ENCODE measurements at places on chromosomes 2 and 18.
A peak's percentile ranks its signal among the peaks of the same experiment; 100 is the strongest.

GRCh38 chr2:15092181-15092580, 459.7 kb downstream of the LRATD1 start:
- DNase-seq = peak; percentile 43

GRCh38 chr2:43326101-43326825, 99.9 kb upstream of the ZFP36L2 start:
- DNase-seq = no peak

DNA sequence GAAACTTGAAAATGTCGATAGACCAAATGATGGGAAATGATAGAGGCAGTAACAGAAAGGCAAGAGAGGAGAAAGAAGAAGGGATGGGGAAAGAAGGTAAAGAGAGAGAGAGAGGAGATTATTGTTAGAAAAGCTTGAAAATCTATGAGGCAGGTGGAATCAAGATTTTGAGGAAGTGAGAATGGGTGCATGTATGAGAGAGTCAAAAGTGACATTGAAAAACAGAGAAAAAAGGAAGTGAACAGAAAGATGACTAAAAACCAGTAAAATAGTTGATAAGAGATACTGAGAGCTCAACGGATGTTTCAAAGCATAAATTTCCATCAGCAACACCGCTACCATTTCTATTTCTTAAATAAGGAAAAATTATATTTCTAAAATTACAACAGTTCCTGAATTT, 327.4 kb upstream of the CWC22 start:
- no peak for DNase-seq

DNA sequence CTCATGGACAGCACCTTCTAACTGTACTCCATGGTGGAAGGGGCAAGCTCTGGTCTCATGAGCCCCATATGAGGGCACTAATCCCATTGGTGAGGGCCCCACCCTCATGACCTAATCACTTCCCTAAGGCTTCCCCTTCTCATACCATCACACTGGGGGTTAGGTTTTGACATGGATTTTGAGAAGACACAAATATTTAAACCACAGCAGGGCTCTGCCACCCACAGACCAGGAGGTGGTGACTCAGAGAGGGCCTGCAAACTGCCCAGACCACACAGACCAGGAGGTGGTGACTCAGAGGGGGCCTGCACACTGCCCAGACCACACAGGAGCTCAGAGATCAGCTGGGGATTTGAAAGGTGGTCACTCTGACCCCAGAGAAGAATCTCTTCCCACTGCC, 222.0 kb downstream of the KLHL29 start:
- no peak for DNase-seq

DNA sequence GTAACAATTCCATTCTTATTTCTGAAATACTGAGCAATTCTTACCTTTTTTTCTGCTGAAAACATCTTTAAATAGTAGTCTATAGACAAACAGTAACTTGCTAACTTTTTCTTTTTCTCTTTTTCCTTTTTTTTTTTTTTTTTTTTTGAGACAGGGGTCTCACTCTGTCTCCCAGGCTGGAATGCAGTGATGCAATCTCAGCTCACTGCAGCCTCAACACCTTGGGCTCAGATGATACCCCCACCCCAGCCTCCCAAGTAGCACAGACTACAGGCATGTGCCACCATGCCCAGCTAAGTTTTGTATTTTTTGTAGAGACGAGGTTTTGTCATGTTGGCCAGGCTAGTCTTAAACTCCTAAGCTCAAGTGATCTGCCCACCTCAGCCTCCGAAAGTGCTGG, 42.2 kb downstream of the MFSD6 start:
- no peak for DNase-seq

GRCh38 chr2:16960579-16960978, 294.9 kb upstream of the CYRIA start:
- DNase-seq = no peak

GRCh38 chr2:235527806-235528469, 34.1 kb downstream of the AGAP1 start:
- no peak for DNase-seq

DNA sequence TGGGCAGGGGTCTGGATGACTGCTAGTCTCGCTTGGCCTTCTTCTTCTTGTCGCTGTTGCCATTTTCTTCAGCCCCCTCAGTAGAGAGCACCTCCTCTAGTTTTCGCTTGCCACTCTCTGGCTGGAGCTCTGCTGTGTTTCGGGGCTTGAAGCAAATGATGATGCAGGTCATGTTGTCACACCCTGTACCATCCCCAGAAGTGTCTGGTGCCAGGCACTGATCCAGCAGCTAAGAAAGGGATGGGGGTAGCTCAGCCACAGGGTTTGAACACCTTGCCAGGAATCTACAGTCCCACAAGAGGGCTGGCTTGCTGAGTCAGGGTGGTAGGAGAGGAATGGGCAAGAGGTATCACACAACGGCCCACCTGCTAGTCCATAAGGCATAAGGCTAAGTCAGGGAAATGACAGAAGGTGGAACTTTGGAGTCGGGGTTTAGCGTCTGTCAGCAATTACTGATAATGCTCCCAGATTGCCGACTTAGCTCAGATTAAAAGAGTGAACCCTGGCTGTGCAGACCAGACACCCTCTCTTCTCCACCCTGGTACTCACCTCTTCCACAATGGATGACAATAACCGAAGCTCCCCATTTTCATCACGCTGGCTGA, 1.1 kb upstream of the ZNF513 start:
- no peak for DNase-seq

GRCh38 chr2:23380562-23381065, 4.4 kb upstream of the KLHL29 start:
- DNase-seq = no peak

DNA sequence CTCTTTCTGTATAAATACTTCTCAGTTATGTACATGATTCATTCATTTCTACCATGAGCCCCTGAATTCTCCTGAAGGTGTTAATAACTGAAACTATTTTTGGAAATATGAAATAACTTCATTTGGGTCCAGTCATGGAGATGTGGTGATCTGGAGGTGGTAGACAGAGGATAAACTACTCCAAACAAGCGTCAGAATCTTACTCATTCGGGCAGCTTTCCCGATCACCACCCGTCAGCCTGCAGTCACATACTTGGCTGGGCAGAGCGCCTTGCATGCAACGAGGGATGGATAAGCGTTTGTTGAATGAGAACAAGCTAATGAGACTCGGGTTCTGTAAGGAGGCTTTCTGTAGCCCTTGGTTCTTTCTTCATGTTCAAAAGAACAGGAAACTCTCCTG, 222.7 kb downstream of the CD226 start:
- DNase-seq = no peak

GRCh38 chr2:79235135-79235534, 75.6 kb upstream of the REG3A start:
- no peak for DNase-seq

DNA sequence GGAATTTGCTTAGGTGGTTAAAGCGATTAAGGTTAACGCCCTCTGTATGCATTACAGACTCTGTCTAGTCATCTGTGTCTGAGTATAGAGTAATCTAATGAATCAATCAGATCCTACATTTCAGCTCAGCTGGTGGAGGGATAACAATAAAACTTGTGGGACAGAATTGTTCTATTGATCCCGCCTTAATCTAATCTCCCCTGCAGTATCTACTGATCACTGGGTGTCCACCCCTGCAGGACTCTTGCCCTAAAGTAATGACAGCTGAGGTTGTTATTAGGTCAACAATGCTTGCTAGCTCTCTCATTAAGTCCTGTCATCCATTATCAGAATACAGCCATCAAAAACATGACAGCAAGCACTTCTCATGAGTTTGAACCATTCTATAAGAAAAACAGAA, 462.6 kb upstream of the TMEFF2 start:
- DNase-seq = no peak

DNA sequence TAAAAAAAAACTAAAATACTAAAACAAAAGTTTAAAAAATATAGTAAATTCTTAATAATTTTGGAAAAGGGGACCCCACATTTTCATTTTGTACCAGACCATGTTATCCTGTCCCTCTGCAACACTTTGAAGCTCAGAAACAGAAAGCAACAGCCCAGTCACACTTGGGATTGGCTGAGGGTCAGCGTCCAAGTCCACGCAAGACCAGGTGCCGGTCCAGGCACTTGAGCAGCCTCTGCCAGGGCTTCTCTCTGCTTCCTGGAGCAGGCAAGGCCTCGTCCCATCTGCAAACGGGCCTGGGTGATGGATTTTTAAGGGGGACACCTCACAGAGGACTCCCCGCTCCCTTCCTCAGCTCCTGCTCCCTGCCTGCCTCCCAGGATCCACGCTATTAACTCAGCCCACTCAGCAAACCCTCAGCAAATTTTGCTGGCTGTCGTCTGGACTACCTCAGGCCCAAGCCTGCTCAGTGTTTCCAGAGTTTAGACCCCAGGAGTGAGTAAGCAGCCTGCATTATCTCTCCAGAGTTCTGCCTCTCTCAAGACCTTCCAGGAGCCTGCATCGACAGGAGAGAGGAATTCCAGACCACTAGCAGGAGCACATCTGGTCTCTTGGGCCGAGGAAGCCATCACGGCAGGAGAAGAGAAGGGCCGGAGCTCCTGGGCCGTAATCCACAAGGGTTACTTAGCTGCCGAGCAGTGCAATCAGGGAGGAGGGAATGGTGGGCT, 88.7 kb upstream of the STPG4 start:
- no peak for DNase-seq

DNA sequence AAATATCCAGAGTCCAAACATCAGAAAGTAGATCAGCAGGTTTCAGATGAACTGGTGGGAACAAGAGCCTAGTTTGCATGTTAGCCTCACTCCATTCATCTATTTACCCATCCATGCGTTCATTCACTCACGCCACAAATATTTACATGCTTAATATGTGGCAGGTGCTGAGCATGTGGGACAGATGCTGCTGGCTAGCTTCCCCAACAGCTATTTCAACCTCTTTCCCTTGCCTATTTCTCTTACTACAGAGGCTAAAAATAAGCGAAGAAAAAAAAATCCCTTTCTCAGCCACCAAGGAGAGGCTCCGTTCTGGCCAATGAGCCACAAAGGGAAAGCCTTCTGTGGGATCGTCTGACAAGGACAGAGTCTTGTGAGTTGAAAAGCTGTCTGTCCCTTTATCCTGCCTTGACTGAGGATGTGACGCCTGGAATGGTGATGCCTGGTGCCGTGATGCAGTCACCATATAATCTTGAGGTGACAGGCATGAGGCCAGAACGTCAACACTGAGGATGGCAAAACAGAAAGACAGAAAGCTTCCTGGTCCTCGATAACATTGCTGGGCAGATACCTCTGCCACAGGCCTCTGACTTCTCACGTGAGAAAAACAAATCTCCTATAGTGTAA, 78.2 kb downstream of the KCTD1 start:
- DNase-seq = peak; percentile 52

DNA sequence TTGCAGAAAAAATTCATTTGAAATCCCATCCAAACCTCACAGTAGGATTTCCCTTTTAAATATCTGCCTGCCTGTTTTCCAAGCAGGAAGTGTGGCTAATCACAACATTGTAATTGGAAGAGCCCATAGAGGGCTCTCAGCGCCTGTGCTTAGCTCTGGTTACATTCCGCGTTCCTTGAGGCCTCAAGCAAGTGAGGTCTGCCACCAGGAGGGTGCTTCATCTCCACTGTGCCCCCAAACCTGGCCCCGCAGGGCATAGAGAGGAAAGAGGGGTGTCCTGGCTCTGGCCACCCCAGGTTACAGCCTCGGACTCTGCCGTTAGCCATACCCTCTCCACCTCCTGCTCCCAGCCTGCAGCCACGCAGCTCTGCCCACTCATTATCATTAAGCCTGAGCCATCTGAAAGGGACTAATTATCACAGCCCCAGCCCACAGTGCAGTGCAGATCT, 214.8 kb downstream of the SP3 start:
- DNase-seq = peak; percentile 12

All from fibroblast of skin of left quadriceps (primary cell).